ENCODE measurements at places on chromosomes 6 and 20.

- DNase-seq: peak; percentile 43
These were observed 296.8 kb downstream of the CLIC5 start for GRCh38 chr6:45718871-45719270.

GRCh38 chr20:60007464-60007863 lies 49.2 kb downstream of the CDH26 start:
- no peak for DNase-seq

GRCh38 chr6:54267798-54268197 lies 40.4 kb upstream of the TINAG start:
- peak; percentile 32 for DNase-seq

DNA sequence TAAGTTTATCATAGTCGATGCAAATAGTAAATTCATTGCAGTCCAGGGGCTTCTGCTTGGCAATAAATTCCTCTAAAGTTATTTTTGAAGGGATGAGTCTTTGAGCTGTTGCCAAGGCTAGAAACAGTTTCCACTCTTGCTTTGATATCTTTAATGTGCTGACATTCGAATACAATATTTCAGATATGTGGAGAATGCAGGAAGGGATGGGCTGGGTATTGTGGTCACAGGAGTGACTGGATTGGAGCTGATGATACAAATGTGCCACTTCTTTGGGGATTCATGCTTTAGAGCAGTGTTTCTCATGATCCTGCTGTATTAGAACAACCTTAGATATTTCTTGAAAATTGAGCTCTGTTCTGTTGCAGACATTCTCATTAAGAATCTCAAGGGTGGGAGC lies 139.0 kb downstream of the PRDM13 start:
- DNase-seq: peak; percentile 24

GRCh38 chr6:44933108-44933507 lies 395.0 kb upstream of the RUNX2 start:
- DNase-seq: no peak

Measured in HFFc6 (cell line).